ENCODE measurements at places on chromosomes 6 and 20. TPM values are rescaled to one million over a fixed set of nuclear protein-coding genes. Genes with fewer than 3 reads are reported as not detected.

CCR6 gene
- total RNA-seq: not detected

DNA sequence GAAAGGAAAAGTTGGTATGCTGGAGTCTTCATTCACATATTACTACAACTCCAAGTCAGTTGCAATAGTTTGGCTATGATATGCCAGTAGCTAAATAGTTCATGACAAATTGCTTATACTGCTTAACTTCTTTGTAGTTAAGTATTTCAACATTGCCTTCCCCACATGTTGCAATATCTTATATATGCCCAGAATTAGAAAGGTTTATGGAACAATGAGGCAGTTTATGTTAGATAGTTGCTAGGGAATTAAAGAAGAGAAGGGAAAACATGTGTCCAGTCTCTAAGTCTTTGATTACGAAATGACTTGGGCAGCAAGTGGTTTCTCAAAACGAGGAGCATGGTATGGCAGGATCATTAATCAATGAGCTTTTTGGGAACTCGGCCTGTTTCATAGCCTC lies 145.8 kb downstream of the PLCB4 start:
- peaks cover 8% of the 10 kb centered on the region for H3K4me1 ChIP-seq
- H3K4me3 ChIP-seq: no peak overlapping the region
- no peaks in the 10 kb centered on the region for H3K36me3 ChIP-seq
- H3K27me3 ChIP-seq: no peaks in the 10 kb centered on the region
- DNase-seq: no peak

GPR63 gene
- total RNA-seq: 3.0 TPM

DNA sequence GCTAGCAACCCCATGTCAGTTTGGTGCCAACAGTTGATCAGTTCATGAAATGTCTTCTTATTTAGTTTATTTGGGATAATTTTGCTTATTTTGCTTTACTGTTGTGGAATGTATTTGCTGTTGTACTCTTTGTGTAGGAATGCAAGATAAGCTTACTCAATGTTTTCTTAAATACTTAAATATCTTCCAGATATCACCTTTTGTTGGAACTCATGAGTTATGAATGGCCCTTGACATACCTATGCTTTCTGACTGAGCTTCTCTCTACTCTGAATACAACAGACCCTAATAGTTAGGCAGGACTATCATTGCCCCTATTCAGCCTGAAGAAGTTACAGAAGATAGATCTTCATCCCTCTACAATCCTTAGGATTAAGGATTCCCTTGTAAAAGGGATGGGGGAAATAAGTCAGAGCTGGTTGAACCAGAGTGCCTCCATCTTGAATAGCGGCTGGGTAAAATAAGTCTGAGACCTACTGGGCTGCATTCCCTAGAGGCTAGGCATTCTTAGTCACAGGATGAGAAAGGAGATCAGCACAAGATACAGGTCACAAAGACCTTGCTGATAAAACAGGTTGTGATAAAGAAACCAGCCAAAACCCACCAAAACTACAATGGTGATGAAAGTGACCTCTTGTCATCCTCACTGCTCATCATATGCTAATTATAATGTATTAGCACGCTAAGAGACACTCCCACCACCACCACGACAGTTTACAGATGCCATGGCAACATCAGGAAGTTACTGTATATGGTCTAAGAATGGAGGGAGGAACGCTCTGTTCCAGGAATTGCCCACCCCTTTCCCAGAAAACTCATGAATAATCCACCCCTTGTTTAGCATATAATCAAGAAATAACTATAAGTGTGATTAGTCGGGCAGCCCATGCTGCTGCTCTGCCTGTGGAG lies 196.9 kb downstream of the AKAP7 start:
- DNase-seq: no peak
- H3K27ac ChIP-seq: peak overlapping the region; percentile 79
- H3K36me3 ChIP-seq: no peaks in the 10 kb centered on the region
- peaks cover 23% of the 10 kb centered on the region for H3K4me1 ChIP-seq
- H3K27me3 ChIP-seq: no peaks in the 10 kb centered on the region

GRCh38 chr6:65231616-65232015 lies 475.4 kb downstream of the EYS start:
- H3K4me1 ChIP-seq: no peaks in the 10 kb centered on the region
- H3K27ac ChIP-seq: no peak overlapping the region
- no peak for DNase-seq
- no peaks in the 10 kb centered on the region for H3K27me3 ChIP-seq

SLC35D3 gene
- 0.13 TPM for total RNA-seq

GRCh38 chr6:105981002-105981887 lies 104.9 kb upstream of the PRDM1 start:
- H3K27me3 ChIP-seq: peaks cover 65% of the 10 kb centered on the region
- H3K27ac ChIP-seq: no peak overlapping the region
- no peak for DNase-seq
- H3K4me3 ChIP-seq: peak overlapping the region; percentile 61
- peaks cover 9% of the 10 kb centered on the region for H3K4me1 ChIP-seq

DNA sequence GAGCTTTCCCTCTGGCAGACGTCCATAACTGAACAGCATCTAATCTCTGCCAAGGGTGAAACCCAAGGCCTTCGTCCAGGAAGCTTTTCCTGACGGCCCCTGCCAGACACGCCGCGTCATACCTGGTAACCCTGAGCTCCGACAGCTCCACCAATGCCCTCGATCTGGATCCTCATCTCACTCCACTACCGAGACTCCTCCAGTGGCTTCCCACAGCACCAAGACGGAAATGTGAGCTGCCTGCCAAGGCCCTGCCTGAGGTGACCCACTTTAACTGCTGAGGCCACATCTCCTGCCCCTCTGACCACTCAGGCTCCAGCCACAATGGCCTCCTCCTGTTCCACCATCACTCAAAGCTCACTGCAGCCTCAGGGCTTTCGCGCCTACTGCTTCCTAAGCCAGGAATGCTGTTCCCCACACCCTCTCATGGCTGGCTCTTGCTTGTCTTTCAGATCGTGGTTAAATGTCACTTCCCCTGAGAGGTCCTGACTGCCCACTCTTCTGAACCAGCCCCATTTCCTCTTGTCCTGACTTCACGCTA lies 143.2 kb downstream of the PREX1 start:
- H3K27ac ChIP-seq: peak overlapping the region; percentile 39
- peaks cover 13% of the 10 kb centered on the region for H3K27me3 ChIP-seq
- no peak overlapping the region for H3K4me3 ChIP-seq
- no peaks in the 10 kb centered on the region for H3K4me1 ChIP-seq
- no peak for DNase-seq

DNA sequence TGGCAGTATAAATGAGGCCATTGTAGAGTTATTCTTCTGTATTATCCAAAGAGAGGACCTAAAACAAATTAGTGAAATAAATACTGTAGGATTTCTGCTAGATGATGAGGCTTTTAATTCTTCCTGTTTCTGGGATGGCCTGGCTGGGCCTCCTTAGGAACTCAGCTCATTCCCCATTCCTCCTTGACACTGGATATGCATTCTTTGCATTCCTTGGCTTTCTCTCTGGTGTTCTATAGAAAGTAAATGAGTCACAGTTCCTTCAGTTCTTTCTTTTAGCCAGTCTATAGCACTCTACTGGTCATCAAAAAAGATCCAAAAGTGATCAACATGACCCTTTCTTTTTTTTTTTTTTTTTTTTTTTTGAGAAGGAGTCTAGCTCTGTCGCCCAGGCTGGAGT lies 8.6 kb downstream of the OR10C1 start:
- H3K4me1 ChIP-seq: no peaks in the 10 kb centered on the region
- H3K36me3 ChIP-seq: no peaks in the 10 kb centered on the region
- H3K27me3 ChIP-seq: peaks cover 9% of the 10 kb centered on the region
- no peak for DNase-seq
- no peak overlapping the region for H3K4me3 ChIP-seq

GABRR1 gene
- not detected for total RNA-seq

MUC21 gene
- not detected for total RNA-seq

DNA sequence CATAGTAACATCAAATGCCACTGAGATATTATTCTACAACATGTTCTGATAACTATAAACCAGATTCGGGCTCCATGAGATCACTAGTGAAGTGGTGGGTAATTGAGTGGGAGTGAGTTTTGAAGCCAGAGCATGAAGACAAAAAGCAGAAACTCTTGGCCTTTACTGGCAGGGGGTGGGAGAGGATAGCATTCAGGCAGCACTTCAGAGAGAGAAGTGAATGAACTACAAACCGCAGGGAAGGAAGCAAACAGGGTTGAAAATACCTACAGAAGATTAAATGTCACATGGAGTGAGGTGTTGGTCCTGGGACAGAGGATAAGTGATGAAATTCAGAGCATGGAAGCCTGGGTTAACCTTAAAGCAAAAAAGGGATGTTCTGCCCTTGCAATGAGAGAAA lies 250.0 kb downstream of the EPM2A start:
- no peak overlapping the region for H3K27ac ChIP-seq
- no peak overlapping the region for H3K4me3 ChIP-seq

DNA sequence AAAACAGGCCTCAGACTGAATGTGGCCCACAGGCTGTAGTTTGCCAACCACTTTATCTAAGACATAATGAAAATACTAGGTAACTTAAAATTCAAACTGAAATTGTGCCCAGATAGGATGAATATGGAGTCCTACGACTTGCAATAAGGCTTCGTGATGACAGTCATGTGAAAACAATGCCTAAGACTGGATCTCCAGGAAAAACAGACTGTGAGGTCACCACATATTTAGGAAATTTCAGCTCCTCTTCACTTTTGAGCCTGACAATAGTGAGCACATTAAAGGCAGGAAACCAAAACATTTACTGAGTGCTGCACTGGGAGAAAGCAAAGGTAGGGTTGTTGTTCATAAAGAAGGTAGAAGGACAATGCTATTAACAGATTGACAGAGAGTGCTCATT lies 50.0 kb downstream of the RTN4IP1 start:
- DNase-seq: no peak
- no peaks in the 10 kb centered on the region for H3K27me3 ChIP-seq
- no peak overlapping the region for H3K27ac ChIP-seq
- H3K36me3 ChIP-seq: no peaks in the 10 kb centered on the region
- H3K4me1 ChIP-seq: peaks cover 5% of the 10 kb centered on the region

ZC2HC1B gene
- not detected for total RNA-seq

APOBEC2 gene
- 1.2 TPM for total RNA-seq

GRCh38 chr20:37677969-37678861 lies 15.6 kb upstream of the CTNNBL1 start:
- no peak for DNase-seq
- H3K27ac ChIP-seq: no peak overlapping the region
- peaks cover 20% of the 10 kb centered on the region for H3K27me3 ChIP-seq
- H3K4me3 ChIP-seq: no peak overlapping the region
- H3K36me3 ChIP-seq: no peaks in the 10 kb centered on the region

GRCh38 chr6:15628499-15629131 lies 34.2 kb downstream of the DTNBP1 start:
- no peak for DNase-seq
- H3K36me3 ChIP-seq: peaks cover 2% of the 10 kb centered on the region
- no peaks in the 10 kb centered on the region for H3K27me3 ChIP-seq
- H3K4me1 ChIP-seq: no peaks in the 10 kb centered on the region

- H3K36me3 ChIP-seq: no peaks in the 10 kb centered on the region
- no peak overlapping the region for H3K4me3 ChIP-seq
- no peak overlapping the region for H3K27ac ChIP-seq
- H3K27me3 ChIP-seq: peaks cover 3% of the 10 kb centered on the region
- H3K4me1 ChIP-seq: no peaks in the 10 kb centered on the region
Observed at GRCh38 chr6:33925210-33925609, 121.4 kb upstream of the MLN start.

DNA sequence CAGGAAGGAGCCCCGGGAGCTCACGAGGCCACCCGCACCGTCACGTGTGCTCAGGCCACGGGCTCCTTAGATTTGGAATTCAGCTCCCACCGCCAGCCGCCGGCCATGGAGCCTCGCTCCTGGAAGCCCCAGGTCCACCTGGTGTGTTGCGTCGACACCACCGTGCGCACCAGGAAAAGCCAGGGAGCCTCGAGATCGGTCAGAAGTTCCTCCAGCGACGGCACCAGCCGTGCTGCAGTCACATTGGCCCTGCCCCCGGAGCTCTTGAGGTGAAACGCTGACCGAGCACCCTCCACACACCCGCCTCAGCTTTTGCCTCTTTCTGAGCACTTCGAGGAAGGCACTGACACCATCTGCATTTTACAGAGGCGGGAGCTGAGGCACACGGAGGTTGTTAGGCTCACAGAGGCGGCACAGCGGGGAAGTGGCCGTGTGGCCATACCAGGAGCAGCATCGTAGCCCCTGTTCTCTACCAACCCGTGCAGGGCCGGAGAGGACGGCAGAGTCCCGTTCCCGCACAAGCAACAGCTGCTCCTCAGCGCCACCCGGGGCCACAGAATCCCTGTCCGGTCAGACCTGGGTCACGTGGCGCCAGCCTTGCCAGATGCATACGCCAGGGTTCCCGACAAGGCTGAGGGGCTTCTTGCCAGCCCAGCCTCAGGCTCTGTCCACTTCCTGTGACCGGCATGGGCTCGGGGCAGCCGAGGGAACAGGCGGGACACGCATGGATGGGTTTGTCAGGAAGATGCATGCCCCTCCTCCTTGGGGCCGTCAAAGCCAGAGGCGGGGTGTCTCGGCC lies 7.6 kb downstream of the NKAIN4 start:
- no peaks in the 10 kb centered on the region for H3K36me3 ChIP-seq
- no peak for DNase-seq
- H3K27me3 ChIP-seq: peaks cover 30% of the 10 kb centered on the region
- peaks cover 8% of the 10 kb centered on the region for H3K4me1 ChIP-seq

DNA sequence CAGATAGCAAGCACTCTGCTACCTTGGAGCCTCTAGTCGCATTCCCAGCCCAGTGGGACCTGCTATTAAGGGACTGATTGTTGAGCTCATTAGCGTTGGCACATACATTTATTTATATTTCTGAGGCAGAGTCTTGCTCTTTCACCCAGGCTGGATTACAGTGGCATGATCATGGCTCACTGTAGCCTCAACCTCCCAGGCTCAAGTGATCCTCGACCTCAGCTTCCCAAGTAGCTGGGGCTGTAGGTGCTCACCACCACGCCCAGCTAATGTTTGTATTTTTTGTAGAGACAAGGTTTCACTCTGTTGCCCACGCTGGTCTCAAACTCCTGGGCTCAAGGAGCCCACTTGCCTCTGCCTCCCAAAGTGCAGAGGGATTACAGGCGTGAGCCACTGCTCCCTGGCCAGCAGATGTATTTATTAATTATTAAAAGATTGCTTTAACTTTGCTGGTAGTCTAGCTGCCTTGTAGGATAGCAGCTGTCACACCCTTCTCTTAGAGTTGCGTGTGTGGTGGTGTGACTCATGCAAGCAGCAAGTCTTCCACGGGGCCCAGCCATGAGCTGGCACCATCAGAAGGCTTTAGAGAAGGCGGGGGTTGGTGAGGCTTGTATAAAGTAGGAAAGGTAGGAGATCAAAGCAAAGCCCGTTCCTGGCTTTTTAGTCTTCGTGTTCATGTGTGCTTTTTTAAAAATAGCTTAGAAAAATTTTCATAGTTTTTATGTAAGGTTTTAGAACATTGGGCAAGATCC lies 16.5 kb downstream of the ACTR5 start:
- no peaks in the 10 kb centered on the region for H3K4me1 ChIP-seq
- H3K36me3 ChIP-seq: peaks cover 28% of the 10 kb centered on the region
- H3K27me3 ChIP-seq: no peaks in the 10 kb centered on the region
- DNase-seq: no peak
- H3K4me3 ChIP-seq: no peak overlapping the region
- no peak overlapping the region for H3K27ac ChIP-seq

BMP6 gene
- 3.4 TPM for total RNA-seq

GRCh38 chr6:105781915-105782314 lies 304.2 kb upstream of the PRDM1 start:
- H3K27ac ChIP-seq: no peak overlapping the region
- H3K27me3 ChIP-seq: peaks cover 23% of the 10 kb centered on the region
- no peak for DNase-seq
- H3K4me1 ChIP-seq: no peaks in the 10 kb centered on the region

GRCh38 chr6:165077876-165078275 lies 231.5 kb downstream of the C6orf118 start:
- no peak for DNase-seq
- H3K27ac ChIP-seq: no peak overlapping the region
- peaks cover 15% of the 10 kb centered on the region for H3K4me1 ChIP-seq
- no peak overlapping the region for H3K4me3 ChIP-seq

Data from progenitor cell of endocrine pancreas (in vitro differentiated cells).